ENCODE measurements at places on chromosomes 6 and 20.

DNA sequence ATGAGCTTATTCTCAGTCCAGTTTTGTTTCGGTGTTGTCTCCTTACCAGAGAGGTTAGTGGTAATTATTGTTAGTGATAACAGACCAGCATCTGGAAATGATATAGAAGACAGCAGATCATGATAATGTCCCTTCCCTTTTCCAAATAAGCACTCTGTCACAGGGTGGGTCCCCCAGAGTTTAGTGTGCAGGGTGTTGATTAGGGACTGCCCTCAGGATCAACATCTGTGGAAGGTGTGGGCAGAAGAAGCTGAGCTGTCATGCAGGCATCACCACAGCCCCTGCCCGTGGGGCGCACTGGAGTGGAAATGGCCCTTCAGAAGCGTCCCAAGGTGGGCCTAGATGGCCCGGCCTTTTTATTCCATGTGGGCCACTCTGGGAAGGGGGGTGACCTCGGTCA is 67.6 kb upstream of the DTNBP1 start:
- no peak for DNase-seq

GRCh38 chr6:137751768-137752560 is 115.1 kb upstream of the TNFAIP3 start:
- DNase-seq: no peak

DNA sequence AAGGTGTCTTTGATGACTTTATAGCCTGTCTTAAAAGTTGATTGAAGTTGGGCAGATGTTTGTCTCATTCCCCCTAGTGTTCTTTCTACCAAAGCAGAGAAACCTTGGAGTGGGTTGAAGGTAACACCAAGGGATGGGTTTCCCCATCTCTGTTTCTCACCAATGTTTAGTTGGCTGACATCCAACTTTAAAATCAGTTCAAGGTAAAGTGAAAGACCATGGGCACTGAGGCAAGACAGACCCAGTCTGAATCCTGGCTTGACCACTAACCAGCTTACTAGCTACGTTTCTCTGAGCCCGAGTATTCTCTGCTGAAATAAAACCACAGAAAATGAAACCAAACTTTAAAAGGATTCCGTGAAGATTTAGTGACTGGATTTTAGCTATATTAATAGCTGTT is 258.9 kb downstream of the KIF16B start:
- no peak for DNase-seq

GRCh38 chr6:149897015-149897697 is 757 bp downstream of the RAET1E start:
- DNase-seq: no peak

DNA sequence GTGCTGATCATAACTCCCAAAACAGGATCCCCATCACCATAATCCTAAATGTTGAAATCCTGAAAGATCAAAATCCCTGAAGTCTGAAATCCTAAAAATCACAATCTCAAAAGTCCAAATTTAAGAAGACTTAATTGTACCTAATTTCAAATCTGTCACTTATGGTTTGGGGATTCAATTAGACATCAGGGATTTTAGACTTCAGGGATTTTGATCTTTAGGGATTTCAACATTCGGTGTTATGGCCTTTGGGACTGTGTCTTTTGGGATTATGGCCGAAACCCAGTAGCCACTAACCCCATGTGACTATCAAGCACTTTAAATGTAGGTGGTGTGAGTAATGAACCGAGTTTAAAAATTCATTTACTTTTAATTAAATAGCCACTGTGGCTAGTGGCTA is 21.7 kb upstream of the AVP start:
- no peak for DNase-seq

DNA sequence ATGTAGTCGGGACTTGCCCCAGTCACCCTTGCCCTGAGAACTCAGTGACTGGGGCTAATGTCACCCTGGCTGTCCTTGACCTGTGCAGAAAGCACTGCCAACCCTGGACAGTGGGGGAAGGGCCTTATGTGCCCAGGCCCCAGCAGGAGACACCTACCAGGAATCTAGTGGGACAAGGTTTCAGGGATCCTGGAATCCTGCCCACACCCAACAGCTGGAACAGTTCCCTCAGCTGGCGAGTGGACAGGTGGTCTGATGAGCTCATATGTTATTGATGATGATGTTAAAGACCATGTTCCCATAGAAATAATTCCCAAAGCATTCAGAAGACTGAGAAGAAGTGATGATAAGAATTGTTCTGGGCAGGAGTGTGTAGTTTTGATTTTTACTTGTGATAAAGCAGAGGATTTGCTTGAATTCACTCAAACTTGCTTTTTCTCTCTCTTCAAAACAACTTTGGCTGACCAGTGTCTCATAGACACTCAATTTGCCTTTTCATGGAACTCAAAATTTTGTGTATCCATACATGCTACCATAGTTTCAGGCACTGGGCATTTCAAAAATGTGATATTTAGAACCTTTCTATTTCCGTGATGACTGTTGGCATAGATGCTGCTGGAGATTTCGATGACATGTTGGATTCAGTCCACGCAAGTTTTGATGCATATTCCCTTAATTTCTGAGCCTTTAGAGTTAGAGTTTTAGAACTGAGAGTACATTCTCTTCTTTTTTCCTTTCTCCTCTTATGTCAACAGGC is 79.3 kb downstream of the SLC22A3 start:
- DNase-seq: no peak

- no peak for DNase-seq
Measured at GRCh38 chr6:48744948-48745347, 634.0 kb upstream of the PTCHD4 start.

- no peak for DNase-seq
Measured at GRCh38 chr6:168198302-168199180, 119.5 kb upstream of the FRMD1 start.

GRCh38 chr6:113927001-113927400 is 43.9 kb downstream of the HDAC2 start:
- no peak for DNase-seq

- no peak for DNase-seq
Measured at GRCh38 chr6:6002005-6002847, 4.5 kb downstream of the NRN1 start.

- no peak for DNase-seq
Measured at GRCh38 chr6:39952167-39952566, 17.9 kb upstream of the MOCS1 start.

DNA sequence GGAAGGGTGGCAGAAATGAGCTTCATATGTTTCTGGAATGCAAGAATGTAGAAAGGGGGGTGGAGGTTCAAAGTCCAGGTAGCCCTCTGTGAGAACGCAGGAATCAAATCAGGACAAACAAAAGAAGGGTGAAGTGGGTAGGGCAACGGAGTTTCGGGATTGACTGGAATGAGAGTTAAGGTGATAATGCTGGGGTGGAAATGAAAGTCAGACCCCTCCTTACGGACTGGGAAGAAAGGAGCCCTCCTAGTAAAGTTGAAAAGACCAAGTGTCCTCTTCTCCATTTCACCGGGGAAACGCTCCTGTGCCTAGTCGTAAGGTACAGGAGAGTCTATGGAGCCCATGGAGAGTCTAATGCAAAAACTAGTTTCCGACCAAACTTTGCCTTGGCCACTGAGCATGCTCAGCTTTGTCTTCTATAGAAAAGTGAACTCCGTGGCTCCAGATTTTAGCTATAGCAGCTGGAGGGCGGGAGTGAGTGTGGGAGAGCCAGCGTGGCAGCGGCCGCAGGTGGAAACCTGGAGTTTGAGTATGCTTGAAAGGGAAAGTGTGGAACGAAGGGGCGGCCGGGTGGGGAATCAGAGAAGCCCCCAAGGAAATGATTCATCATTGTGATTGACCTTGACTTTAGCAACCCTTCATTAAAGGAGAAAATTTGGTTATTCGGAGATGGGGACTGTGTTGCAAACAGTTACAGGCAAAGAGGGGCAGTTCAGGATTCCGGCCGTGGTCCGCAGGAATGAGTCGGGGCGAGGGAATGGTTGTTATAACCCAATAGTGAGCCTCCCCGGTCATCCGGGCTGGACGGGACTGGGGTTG is 1.3 kb upstream of the LRRC1 start:
- DNase-seq: no peak

GRCh38 chr6:70404658-70405057 is 8.7 kb upstream of the FAM135A start:
- DNase-seq: no peak

- no peak for DNase-seq
Measured at GRCh38 chr6:167116109-167116837, 6.6 kb upstream of the CCR6 start.

DNA sequence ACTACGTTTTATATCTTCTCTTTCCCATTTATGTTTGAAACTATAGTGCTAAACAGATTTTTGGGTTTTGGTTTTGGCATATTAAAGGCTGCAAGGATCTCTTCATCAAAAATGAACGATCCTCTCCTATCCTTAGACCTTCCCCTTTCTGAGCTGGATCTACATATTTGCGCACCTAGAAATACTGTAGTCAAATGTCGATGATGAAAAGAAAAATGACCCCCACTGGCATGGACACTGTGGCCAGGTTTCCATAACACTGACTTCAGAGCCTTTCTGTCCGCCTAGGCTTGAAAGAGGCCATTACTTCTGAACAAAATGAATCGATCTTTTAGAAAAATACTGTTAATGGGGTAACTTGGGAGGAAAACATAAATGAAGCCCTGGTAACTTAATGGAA is 5.8 kb downstream of the FLRT3 start:
- DNase-seq: no peak

- no peak for DNase-seq
Measured at GRCh38 chr6:127083963-127084310, 34.5 kb upstream of the RSPO3 start.

DNA sequence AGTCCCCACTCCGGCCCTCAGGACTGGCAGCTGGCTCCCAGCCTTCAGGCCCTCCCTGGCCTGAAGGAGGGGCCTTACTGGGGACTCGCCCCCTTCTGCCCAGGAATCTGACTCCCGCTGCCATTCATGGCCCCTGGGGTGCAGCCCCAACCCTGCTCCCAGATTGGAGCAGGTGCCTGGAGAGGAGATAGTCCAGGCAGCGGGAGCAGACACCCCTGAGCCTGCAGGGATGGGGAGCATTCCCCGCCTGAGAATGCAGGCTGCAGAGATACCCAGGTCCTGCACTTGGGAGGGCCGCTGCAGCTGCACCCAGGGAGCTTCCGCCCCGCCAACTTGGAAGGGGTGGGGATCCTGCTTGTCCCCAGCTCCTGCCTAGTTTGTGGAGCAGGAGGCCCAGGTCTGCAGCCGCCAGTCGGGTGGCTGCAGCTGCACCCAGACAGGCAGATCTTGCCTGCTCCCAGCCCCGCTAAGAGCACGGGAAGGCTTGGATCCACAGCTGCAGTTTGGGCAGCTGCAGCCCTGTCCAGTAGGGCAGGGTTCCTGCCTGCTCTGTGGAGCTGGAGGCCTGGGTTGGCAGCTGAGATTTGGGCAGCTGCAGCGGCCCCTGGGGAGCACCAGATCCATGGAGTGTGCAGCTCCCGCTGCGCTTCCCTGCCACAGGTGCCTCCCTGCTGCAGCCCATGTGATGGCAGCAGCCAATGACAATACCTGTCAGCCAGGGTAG is 5.2 kb downstream of the GTSF1L start:
- no peak for DNase-seq

DNA sequence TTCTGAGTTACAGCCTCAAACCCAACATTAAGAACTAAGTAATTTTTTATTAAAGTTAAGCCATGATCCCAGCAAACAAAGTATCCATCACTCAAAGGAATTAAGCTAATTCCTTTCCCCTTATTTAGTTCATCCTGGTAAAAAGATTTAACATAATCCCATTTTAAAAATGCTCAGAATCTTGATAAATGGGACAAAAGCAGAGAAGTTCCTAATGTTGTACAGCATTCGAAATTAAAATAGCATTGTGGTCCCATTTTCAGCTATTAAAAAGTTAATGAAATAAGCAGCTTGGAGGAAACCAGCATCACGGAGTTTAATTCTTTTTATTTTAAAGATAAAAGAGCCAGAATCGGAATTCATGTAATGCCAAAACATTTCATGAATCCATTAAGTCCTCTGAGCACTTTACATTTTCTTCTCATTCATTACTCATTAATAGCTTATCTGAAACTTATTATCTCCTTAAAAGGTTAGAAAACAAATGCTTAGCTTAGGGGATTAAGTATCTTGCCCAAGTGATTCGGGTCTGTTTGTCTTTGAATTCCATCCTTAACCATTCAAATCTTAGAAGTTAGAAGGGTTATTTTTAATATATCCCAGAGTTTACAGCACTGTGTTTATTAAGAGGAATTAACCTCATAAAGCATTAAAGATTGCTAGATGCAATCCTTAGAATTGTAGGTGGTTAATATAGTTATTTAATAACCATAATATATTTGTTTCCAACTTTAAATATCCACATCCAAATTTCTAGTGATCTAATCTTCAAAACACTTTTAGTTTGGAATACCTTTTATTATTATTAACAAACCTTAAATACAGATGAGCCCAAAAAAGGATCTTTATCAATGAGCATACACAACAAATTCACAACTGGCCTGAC is 11.2 kb downstream of the RBM39 start:
- DNase-seq: no peak

DNA sequence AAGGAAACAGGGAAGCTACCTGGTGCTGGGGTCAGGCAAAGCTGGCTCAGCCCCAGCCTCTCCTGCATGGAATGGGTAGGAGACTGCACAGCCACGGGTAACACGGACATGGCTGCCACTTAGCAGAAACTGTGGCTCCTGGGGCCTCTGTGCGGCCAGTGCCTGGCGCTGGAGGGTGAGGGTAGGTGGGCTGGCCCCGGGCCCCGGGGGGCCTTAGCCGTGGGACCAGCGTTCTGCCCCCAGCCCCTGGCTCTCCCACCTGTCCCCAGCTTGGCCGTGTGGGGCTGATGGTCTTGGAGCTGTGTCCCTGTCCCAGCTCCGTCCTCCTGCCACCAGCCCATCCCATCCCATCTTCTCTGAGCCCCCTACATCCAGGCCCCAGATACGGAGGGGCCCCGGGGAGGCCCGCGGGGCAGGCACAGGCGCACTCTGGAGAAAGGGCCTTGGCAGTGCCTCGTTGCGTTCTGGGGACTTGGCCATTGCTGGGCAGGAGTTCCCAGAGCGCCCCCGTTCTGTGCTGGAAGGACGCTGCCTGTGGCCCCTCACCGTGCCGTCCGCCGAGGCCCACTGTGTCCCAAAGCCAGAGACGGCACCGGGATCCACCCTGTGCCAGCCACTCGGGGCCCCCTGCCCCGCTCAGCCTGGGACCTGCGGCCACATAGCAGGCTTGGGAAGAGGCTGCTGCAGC is 12.2 kb downstream of the CHRNA4 start:
- no peak for DNase-seq

DNA sequence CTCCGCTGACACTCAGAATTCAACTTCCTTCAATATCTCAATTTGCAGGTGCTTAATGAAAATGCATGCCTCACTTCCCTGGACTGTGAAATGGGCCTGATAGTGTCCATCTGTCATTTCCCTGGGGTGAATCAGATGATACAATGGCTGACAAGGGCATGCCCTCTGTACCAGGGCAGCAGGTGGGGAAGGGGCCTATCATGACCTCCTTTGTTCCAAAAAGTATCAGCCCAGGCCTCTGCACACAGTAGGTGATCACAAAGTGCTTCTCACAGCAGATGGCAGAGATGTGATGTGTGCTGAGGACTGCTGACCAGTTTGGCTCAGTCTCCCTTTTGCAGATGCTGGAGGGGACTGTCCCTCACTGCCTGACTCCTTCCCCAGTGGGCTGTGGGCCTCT is 44.3 kb downstream of the DLGAP4 start:
- no peak for DNase-seq

- DNase-seq: no peak
Measured at GRCh38 chr20:32199006-32199405, 8.5 kb downstream of the PLAGL2 start.

GRCh38 chr6:153852481-153852880 is 186.6 kb upstream of the OPRM1 start:
- DNase-seq: no peak

GRCh38 chr6:24646771-24647170 is 780 bp upstream of the KIAA0319 start:
- DNase-seq: no peak

GRCh38 chr20:36975099-36975818 is 23.8 kb upstream of the SAMHD1 start:
- DNase-seq: no peak

GRCh38 chr20:23410916-23411695 is 10.2 kb downstream of the NAPB start:
- no peak for DNase-seq

All from stimulated activated CD8-positive, alpha-beta memory T cell treated with anti-CD3 and anti-CD28 coated beads, Interleukin-2, amount 100 ng/mL, for 1 hour (primary cell).